ENCODE measurements at places on chromosomes 16 and 17.
A peak's percentile ranks its signal among the peaks of the same experiment; 100 is the strongest.

DNA sequence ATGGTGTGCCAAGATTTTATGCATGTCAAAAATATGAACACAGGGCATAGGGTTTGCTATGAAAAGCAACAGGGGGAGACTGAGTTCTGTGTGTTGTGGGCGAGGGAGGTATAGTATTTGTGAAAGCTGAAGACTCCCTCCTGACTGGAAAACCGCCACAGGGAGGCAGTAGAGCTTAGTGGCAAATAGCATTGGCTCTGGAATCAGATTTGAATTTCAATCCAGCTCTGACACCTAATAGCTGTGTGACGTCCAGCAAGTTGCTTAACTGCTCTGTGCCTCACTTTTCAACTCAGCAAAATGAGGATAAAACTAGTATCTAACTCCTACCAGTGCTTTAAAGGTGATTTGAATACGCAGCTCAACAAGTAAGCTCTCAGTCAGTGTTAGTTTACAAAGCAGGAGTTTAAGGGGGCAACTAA, 22.0 kb downstream of the KPNA2 start:
- no peak for DNase-seq

DNA sequence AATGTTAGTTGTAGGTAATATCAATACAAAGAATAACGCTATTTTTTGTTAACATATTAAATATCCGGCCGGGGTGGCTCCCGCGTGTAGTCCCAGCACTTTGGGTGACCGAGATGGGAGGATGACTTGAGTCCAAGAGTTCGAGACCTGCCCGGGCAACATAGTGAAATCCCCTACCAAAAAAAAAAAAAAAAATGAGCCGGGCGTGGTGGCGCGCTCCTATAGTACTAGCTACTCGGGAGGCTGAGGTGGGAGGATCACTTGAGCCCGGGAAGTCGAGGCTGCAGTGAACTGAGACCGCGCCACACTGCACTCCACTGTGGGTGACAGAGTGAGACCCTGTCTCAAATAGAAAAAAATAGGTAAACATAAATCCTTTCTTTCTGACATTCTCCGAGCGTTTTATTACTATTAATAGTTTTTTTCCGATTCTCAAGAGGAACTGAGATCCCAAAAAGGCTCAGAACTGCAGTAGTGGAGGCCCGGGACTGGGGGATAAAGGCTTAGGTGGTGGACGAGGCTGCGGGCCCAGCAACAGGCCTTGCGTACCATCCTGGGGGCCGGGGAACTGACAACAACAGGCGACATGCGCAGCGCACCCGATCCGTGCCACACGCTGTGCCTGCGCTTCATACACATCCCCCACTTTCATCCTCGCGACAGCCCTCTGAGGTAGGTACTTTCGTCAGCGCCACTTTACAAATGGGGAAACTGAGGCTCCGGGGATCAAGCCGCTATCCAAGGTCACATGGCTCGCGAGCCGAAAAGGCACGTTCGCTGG, 919 bp downstream of the N4BP1 start:
- no peak for DNase-seq

DNA sequence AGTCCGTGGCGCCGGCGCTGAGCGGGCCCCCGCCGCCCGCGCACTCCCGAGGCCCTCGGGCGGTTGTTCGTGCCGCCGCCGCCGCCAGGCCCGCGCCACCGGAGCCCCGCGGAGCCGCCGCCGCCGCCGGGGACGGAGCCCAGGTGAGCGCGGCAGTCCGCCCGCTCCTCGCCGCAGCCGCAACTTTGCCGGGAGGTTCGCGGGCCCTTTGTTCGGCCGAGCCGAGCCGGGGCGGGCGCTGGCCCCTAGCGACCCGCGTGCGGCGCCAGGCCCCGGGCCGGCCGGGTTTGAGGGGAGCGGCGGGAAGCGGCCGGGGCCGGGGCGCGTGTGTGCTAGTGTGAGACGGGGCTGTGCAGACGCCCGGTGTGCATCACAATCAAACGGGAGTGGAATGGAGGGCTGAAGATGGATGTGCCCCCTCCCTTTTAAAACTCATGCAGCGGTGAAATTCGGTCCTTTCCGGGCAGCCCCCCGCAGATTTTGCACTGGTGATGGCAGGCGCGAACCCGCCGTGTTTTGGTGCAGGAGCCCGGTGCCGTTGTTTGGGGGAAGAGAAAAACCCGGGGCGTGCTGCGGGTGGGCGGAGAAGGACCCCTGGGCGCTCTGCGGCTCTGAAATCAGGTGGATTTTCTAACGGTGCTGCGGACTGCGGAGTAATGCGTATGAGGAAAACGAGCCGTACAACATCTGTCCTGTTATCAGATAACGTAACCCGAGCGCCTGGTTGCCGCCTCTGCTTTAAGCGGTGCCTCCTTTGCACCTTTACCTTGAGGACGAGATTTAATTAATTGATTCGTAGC, 823 bp downstream of the TNRC6C start:
- DNase-seq, result no peak

- DNase-seq, result no peak
Observed at GRCh38 chr17:1743088-1743439, 393 bp downstream of the SERPINF2 start.

- DNase-seq, result no peak
Observed at GRCh38 chr16:1381612-1382406, 30.1 kb downstream of the GNPTG start.

DNA sequence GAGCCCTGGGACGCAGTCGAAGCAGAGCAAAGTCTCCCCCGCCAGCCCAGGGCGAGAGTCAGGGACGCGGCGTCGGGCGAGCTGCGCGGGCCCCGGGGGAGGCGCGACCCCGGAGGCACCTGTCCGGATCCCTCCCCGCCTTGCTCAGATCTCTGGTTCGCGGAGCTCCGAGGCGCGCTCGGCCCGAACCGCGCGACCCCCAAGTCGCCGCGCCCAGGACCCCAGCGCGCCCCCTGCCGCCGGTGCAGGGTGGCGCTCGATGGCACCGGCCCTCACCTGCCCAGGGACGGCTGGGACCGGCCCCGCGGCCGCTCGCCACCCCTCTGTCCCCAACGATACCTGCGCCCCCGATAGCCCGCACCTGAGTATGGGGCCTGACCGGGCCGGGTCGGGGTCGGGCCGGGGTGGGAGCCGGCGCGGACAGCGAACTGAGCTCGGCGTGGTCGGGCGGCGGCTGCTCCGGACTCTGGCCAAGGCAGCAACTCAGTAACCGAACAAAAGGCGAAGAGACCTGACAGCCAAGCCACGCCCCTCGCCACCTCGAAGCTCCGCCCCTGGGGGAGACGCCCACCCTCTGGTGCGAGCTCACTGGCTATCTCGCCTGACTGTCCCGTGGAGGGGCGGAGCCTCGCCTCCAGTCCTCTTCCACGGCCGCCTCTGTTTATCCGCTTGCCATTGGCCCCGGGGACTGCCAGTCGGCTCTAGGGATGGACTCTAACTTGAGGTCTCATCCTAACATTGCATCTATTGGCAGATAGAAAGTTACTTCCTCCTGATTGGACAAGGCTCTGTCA, at the start of gene JUP:
TSS of gene JUP (minus strand) at position 485 of the 794 bp plus-strand sequence. CDS start 14,857 bp downstream, outside the sequence.
- peak; percentile 100 for DNase-seq

All from HTR-8/SVneo (cell line).